Activated CD8-positive, alpha-beta memory T cell treated with anti-CD3 and anti-CD28 coated beads for 36 hours (primary cell): ENCODE measurements at places on chromosomes 2 and 18. TPM values are rescaled to one million over a fixed set of nuclear protein-coding genes. Genes with fewer than 3 reads are reported as not detected.

Gene EFR3B
- total RNA-seq = 0.25 TPM

Gene LYPD6B
- not detected for total RNA-seq

Gene CLEC4F
- total RNA-seq = not detected

Gene STPG4
- total RNA-seq = 0.23 TPM

Gene LOXHD1
- total RNA-seq = not detected

Gene FEZ2
- 8.4 TPM for total RNA-seq

Gene ASB18
- total RNA-seq = not detected

Gene SERPINB2
- total RNA-seq = not detected

Gene ALMS1
- 21.1 TPM for total RNA-seq

Gene CFC1
- total RNA-seq = not detected

Gene LYG1
- 0.78 TPM for total RNA-seq

Gene DAPL1
- not detected for total RNA-seq

Gene CEBPZOS
- total RNA-seq = 42.7 TPM

Gene FIGN
- total RNA-seq = not detected

Gene KCNK3
- not detected for total RNA-seq

Gene SULT1C2
- not detected for total RNA-seq

Gene KCMF1
- total RNA-seq = 96.4 TPM

Gene TCF23
- total RNA-seq = not detected

Gene FAM124B
- 0.11 TPM for total RNA-seq

Gene NCOA1
- 28.6 TPM for total RNA-seq

Gene MROH2A
- not detected for total RNA-seq

Gene AGXT
- total RNA-seq = not detected

Gene DPP4
- total RNA-seq = 24.3 TPM

Gene EGR4
- total RNA-seq = 0.25 TPM

Gene ACVR1
- 12.7 TPM for total RNA-seq

Gene EVA1A
- not detected for total RNA-seq

Gene COPS9
- 187 TPM for total RNA-seq

Gene ADGRF3
- total RNA-seq = 3.7 TPM

Gene MTCL1
- total RNA-seq = 0.92 TPM

Gene CAPN14
- total RNA-seq = 0.30 TPM

Gene LRRTM4
- total RNA-seq = not detected

Gene WDFY1
- total RNA-seq = 20.2 TPM

Gene MC5R
- not detected for total RNA-seq

Gene C2orf78
- total RNA-seq = not detected

Gene RAB6C
- total RNA-seq = 0.06 TPM

Gene INPP4A
- 40.5 TPM for total RNA-seq

Gene RGPD3
- total RNA-seq = 0.06 TPM

Gene SPATA3
- 0.44 TPM for total RNA-seq

Gene SATB2
- total RNA-seq = 0.15 TPM

Gene BOK
- total RNA-seq = not detected

Gene SUMO1
- total RNA-seq = 112 TPM

Gene ATOH8
- total RNA-seq = not detected

Gene LRP2
- total RNA-seq = 0.08 TPM
